ENCODE measurements at places on chromosomes 3 and 15.

- DNase-seq = no peak
These were observed 10.0 kb upstream of the USP3 start for GRCh38 chr15:63494408-63494807.

- DNase-seq = no peak
These were observed 28.8 kb downstream of the SMAD3 start for GRCh38 chr15:67094001-67094826.

GRCh38 chr3:20052851-20053250, 12.6 kb downstream of the KAT2B start:
- no peak for DNase-seq

- no peak for DNase-seq
These were observed 105.0 kb upstream of the GAP43 start for GRCh38 chr3:115518100-115518852.

GRCh38 chr3:195539479-195539878, 3.6 kb downstream of the PPP1R2 start:
- DNase-seq = no peak

DNA sequence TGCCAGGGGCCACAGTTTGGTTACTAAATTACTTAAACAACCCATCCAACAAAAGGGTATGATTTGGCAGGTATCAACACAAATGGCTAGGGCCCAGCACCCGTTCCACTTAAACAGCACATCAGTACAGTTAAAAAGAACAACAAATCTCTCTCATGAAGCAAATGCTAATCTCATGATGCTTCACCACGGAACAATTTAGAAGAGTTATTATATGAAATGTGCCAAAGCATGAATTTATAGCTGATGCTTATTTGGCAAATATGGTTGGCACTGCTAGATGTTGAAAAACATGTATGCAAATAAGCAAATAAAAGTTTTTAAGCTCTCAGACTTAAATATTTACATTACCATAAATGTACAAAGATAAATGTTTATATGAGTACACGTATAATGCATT, 2.3 kb downstream of the PEAK1 start:
- no peak for DNase-seq

GRCh38 chr15:67508407-67508806, 12.5 kb upstream of the C15orf61 start:
- DNase-seq = no peak

DNA sequence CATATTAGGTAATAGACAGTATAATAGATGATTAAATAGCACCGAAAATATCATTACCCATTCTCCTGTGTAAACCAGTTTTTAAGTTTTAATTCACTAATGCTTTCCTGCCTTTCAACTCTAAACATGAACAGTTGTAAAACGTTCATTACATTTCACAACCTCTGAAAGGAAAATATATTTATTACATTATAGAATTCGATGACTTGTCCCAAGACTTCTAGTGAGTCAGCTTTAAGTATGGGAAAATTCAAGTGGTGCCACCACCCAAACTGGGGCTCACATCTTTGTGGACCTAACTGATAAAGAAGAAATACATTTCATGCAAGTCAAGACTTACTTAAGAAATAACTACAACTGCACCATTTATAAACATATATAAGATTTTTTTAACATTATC, 2.0 kb downstream of the TRIM59 start:
- DNase-seq = no peak

GRCh38 chr15:27214961-27215360, 244.0 kb downstream of the GABRG3 start:
- DNase-seq = no peak

DNA sequence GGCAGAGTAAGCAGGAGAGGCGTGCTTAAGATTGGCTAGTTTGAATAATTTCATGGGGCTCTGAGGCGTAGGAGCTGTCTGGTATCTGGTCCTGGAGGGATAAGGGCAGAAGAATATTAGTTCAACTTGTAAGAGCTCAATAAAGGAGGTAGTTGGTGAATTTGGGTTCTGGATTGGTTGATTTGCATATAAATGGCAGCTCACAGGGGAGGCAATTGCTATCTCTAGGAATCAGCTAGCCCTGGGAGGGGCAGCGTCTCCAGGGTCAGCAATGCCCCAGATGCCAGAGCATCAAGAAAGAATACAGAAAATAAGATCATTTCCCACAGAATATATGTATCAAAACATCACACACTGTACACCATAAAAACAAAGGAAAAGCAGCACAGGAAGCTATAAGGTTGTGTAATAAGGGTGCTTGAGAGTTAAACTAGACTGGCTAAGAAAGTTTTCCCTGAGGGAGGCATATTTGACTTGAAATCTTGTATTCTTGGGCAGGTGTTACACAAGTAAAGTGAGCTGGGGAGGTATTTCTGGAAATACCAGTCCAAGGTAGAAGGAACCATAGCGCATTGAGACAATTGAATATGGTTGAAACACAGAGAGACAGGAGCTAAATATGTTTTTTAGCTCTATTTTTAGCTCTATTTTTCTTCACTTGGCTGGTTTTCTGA, 6.1 kb downstream of the MOBP start:
- no peak for DNase-seq

GRCh38 chr3:111351334-111351733, 190.7 kb upstream of the CD96 start:
- no peak for DNase-seq

- no peak for DNase-seq
These were observed 19.9 kb upstream of the ALPK3 start for GRCh38 chr15:84797212-84797611.

DNA sequence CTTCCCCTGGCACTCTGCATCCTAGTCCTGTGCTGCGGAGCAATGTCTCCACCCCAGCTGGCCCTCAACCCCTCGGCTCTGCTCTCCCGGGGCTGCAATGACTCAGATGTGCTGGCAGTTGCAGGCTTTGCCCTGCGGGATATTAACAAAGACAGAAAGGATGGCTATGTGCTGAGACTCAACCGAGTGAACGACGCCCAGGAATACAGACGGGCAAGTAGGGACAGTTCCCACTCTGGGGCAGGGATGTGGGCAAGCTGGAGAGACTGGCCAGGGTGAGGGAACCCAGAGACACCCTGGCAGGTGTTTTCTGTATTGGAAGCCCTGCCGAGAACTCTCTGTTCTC, 247 bp downstream of the FETUB start:
- no peak for DNase-seq

DNA sequence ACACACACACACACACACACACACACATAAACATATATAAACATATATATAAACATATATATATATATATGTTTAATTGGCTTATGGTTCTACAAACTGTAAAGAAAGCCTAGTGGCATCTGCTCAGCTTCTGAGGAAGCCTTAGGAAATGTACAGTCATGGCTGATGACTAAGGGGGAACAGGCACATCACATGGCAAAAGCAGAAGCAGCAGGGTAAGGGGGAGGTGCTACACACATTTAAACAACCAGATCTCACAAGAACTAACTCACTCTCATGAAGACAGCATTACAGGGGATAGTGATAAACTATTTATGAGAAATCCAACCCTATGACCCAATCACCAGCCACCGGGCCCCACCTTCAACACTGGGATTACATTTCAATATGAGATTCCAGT, 922.9 kb downstream of the SI start:
- DNase-seq = no peak

DNA sequence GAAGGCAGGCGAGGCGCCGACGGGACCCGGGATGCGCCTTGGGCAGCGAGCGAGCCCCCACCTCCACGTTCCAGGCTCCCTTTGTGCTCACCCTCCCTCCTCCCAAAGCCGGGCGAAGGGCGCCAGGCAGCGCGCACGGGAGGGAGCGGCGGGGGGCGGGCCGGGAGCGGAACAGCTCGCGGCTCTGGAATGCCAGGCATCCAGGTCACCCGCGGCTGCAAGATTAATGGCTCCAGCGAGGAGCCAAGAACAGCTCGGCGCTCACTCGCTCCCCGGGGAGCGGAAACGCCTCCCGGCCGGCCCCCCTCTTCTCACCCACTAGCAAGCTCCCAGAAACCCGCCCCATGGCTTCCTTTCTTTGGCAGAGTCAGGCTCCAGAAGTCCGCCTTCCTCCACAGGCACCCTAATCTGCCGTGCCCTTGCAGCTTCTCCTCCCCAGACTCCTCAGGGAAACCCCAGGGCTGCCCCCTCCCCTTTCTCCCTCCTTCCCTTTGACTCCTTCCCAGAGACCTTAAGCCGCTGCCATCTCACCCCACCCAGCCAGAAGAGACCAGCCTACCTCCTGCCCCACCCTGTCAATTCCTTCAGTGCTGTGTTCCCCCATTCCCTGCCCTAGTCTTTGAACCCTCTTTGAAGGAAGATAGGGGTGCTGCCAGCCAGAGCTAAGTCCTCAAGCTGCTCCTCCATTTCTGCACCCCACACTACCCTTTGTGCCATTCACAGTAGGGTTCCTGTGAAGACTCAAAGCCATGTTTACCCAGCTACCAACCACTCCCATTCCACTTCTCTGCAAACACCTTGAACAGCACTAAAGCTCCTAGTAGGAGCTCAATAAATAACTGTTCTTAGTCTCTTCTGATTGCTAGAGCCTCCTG, 9.9 kb downstream of the AMOTL2 start:
- no peak for DNase-seq

- no peak for DNase-seq
These were observed 30.8 kb downstream of the BOC start for GRCh38 chr3:113242096-113242581.

DNA sequence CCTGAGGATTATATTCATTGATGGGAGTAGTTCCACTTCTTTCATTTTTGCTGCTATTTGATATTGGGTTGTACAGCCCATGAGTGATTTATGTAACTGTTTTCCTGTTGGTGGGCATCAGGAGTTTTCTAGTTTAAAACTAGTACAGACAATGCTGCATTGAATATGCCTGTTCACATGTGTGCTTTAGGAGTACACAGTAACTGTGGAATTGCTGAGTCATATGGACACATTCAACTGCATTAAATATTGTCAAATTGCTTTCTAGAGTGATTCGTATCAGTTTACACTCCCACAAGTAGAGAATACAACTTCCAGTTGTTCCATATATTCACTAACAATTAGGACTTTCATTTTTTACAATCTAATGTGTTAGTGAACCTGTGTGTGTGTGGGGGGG, 59.8 kb upstream of the THSD4 start:
- DNase-seq = no peak
